ENCODE measurements at places on chromosomes 3 and 15. TPM values are rescaled to one million over a fixed set of nuclear protein-coding genes. Genes with fewer than 3 reads are reported as not detected.

The RTF1 gene
- total RNA-seq = 47.1 TPM

The TLR9 gene
- total RNA-seq = 3.7 TPM

The CHMP2B gene
- 32.3 TPM for total RNA-seq

DNA sequence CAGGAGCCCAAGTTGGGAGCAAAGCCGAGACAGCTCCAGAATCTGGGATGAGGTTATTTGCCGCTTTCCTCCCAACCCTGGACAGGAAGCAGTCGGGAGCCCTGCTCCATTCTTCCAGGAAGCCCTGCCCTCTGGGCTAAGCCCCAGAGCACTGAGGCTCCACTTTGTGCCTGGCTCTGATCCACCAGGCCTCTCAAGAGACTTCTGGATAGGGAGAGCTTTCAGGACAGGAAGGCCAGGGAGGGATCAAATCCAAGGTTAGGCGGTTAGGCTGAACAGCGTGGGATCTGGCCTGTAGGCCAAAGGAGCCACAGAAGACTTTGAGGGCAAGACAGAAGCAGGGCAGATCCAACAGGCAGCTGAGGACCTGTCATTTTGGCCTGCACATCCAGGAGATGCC, 835 bp downstream of the STOML1 start:
- peak; percentile 86 for DNase-seq

DNA sequence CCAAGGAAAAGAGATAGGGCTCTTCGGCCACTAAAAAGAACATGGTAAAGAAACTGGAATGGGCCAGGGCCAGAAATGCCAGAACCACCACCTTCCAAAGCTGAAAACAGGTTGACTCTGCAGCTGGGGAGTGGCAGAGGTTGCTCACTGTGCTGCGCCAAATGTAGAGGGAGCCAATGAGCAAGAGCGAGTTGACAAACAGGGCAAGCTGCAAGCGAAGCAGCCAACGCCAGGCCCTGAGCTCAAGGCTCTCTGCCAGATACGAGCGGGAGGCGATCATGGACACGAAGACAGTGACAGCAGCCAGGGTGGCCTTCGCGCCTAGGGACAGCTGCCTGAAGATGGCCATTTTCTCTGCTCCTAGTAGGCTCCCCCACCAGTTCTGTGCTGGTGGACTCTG, 3.1 kb downstream of the GLB1 start:
- DNase-seq = peak; percentile 78

GRCh38 chr15:85582131-85583079, 202.0 kb downstream of the AKAP13 start:
- DNase-seq = peak; percentile 91

DNA sequence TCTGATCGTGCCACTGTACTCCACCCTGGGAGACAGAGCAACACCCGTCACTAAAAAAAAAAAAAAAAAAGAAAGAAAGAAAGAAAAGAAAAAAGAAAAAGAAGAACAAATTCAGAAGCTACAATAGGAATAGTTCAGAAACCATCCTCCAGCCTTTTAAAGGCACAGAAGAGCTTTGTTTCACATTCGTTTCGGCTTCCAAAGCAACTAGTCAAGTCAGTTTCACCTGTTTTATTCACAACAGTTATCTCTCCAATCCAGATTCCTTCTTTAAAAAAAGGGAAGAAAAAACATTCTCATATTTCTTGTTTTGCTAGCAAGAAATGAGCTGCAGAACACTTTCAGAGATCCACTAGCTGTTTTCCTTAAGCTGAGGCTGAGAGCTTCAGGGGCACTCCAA, 767.7 kb upstream of the CFAP20DC start:
- no peak for DNase-seq
